Immature natural killer cell (primary cell): ENCODE measurements at places on chromosomes 13 and 19. TPM values are rescaled to one million over a fixed set of nuclear protein-coding genes. Genes with fewer than 3 reads are reported as not detected.

Gene PLPP2
- polyA plus RNA-seq, result not detected

GRCh38 chr19:12042893-12043292, 7.4 kb upstream of the ZNF433 start:
- no peak for DNase-seq

GRCh38 chr13:98450539-98451111, 126.3 kb downstream of the STK24 start:
- no peak for DNase-seq

Gene TUBB4A
- polyA plus RNA-seq, result 3.0 TPM

GRCh38 chr13:99450416-99450815, 50.9 kb upstream of the TM9SF2 start:
- DNase-seq, result no peak
